ENCODE measurements at places on chromosomes 16 and 17.
A peak's percentile ranks its signal among the peaks of the same experiment; 100 is the strongest.

GRCh38 chr16:61780161-61780560, 256.1 kb downstream of the CDH8 start:
- no peak for DNase-seq

GRCh38 chr17:33551911-33552310, 258.8 kb upstream of the ASIC2 start:
- DNase-seq, result no peak

GRCh38 chr17:16909472-16910246, 62.3 kb downstream of the TNFRSF13B start:
- no peak for DNase-seq

- no peak for DNase-seq
Observed at GRCh38 chr16:25038239-25038954, 23.2 kb upstream of the ARHGAP17 start.

GRCh38 chr17:13931800-13932460, 137.4 kb upstream of the COX10 start:
- no peak for DNase-seq

DNA sequence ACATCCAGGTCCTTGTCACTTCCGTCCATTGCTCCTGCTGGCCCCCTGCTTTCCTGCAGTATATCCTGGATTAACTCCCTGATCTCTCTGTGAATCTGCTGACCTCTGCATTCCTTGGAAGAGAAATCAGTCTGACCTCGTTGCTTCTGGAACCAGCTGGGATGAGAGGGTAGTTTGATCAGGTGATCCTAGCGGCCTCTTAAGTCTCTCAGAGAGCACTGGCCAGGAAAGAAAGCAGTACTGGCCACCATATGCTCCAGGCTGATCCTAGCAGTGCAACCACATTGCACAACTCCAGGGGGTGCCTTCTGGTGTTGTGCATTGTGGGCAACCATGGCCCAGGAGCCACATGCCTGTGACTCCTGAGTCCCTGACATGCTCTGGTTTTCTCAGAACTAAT, 79.2 kb downstream of the ARHGAP23 start:
- no peak for DNase-seq

DNA sequence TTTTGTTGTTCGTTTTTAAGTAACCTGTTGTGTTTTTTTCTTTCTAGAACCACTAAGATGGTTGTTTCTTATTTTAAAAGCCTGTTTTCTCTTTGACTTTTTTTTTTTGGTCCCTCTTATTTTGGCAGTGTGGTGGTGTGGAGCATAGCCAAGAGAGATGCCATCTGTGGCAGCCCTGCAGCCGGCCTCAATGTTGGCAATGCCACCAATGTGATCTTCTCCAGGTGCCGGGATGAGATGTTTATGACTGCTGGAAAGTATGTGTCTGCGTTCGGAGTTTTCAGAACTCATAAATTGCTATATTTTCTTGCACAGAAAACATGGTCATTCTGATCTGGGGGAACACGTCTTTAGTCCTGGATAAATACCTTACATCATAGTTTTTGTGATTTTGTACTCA, 17.6 kb downstream of the CFAP52 start:
- no peak for DNase-seq

DNA sequence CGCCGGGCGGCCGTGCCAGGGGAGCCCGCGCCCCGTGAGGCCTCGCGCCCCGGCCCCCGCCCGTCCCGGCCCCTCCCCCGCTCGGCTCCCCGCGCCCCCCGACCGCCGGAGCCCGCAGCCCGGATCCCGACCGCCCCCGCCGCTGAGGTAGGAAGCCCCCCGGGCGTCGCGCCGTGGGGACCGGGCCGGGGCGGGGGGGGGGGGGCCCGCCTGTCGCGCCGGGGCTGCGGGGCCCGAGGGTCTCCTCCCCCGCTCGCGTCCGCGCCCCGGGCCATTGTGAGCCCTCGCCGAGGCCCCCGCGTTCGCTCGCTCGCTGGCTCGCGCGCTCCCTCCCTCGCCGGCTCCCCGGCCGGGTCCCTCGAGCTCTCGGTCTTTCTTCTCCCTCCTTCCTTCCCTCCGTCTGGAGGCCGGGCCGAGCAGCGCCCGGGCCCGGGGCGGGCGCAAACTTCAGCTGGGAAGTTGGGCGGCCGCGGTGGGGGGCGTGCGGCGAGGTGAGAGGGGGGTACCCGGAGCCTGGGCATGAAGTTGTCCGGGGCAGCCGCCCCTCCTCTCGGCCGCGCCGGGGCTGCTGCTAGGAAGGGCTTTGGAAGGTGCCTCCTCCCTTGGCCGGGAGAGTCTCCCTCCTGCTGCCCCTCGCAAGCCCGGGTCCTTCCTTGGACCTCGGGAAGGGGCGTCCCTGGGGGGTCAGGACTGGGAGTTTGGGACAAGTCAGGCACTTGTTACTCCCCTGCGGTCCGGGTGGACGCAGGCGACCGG, 419 bp downstream of the GLIS2 start:
- peak; percentile 20 for DNase-seq

DNA sequence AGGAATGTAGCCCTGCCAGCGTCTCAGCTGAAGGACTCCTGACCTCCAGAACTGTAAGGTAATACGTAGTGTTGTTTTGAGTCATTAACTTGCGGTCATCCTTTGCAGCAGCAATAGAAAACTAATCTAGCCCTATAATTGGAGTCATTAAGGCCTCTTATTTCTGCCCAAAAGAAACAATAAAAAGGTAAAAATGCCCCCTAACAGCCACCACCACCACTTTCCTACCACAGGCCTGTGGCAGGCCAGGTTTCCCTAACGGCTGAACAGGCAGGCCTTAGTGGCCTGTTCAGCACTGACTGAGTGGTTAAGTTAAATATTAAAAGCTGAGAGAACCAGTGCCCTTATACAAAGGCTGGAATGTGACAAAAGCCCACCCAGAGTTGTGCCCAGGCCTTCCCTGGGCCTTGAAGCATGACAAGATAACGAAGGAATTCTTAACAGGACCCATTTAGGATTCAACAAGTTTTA, 286.5 kb upstream of the ERCC4 start:
- no peak for DNase-seq

DNA sequence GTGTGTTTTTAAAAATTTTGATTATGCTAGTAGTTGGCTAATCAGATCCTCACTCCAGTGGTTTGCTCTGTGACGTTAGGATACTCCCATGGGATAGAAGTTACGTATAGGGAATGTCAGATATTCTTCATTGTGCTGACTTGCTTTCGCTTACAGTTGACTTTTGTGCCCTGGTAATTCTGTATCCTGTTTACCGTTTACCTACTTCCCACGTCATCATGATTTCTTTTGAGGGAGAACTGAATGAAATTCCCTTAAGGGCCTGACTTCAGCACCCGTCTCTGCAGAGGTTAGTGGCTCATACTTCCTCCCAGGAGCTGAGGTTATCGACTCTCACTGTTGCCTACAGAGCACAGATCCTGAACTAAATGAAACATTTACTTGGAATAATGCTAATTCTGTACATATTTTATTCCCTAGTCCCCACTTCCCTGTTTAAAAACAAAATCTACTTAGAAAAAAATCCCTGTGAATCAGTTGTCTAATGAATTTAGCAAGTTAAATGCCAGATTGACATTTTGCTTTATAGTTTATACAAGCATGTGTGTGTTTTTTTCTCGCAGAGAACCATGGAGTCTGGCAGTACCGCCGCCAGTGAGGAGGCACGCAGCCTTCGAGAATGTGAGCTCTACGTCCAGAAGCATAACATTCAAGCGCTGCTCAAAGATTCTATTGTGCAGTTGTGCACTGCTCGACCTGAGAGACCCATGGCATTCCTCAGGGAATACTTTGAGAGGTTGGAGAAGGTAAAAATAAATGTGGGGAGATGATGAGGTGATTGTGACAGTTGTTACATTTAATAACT, 2.8 kb downstream of the PRKAR1A start:
- no peak for DNase-seq

DNA sequence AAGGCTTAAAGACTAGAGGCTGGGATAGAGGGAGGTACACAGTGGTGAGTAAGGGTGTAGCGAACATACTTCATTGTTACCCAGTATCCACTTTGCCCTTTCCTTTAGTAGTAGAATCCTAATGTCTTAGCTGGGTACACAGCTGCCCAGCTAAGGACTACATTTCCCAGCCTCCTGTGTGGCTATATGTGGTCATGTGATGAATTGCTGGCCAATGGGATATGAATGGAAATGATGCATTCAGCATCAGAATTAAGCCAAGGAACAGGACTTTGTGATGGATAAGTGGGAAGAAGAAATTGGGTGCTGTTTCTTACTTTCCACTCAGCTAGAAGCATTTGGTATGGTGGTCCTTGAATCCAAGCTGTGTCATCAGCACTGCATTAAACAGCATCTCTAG, 55.9 kb downstream of the FOXL1 start:
- DNase-seq, result no peak

Data from NCI-H1092 (cell line).